ENCODE measurements at places on chromosomes 4 and X.

- no peak for DNase-seq
These were observed 199.2 kb downstream of the EDA start for GRCh38 chrX:69815063-69815462.

DNA sequence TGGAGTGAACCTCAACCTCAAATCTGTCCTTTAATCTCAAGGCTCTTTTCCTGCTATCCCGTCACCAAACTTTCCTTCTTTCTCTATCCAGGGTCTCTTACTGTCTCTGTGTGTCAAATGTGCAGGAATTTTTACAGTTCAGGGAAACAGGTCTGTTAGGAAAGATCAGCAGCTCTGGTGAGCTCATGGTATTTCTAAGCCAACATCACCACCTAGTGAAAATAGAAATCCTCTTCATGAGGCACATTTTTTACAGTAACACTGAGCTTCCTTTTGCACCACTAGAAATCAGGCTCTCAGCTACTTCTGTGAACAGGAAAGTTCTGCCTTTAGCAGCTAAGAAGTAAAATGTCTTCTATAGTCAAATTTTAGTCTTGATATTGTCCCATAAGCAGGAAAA, 39.6 kb downstream of the NUDT11 start:
- no peak for DNase-seq

DNA sequence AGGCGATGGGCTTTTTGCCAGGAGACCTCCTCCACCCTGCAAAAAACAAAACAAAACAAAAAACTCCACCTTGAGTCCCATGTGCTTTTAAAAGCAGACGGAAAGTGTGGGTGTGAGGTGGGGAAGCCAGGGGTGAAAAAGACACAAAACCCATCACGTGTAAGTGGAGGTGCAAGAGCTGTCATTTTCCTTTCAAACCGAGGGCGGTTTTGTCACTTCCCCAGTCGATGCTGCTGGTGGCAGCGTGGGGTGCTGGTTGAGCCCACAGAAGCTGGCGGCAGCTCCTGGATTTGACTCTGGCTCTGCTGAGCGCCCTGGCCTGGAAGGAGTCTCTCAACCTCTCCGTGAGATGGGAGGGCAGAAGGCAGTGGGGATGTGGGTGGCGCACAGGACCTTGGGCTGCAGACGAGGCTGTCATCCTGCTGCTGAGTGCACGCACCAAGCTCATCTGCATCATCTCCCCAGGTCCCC, 110.0 kb downstream of the PSAPL1 start:
- no peak for DNase-seq

DNA sequence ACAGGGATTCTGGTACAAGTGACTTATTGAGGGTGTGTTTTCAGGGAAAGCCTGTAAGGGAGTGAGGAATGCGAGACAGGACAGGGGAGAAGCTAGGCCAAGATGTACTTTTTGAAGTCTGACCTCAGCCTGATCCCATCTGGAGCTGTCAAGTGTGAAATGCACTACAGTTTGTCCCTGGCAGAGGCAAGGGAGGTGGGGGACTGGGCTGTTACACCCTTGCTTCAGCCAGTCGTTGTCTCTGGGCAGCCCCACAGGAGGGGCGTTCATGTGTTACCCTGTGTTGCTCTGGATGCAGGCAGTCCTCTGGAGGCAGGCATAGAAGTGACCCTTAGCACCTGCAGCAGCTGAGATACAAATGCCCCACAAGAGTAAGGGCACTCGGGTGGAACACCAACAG, 25.8 kb downstream of the PPEF1 start:
- no peak for DNase-seq

Measured in H9 (cell line).